RWPE2 (cell line): ENCODE measurements at places on chromosomes 5 and 9.

GRCh38 chr5:53367727-53368126 is 112.7 kb upstream of the FST start:
- DNase-seq, result no peak

- DNase-seq, result no peak
These were observed 422.4 kb downstream of the CCDC171 start for GRCh38 chr9:15975101-15975778.

- DNase-seq, result no peak
These were observed 154.1 kb upstream of the EFNA5 start for GRCh38 chr5:107824821-107825220.

DNA sequence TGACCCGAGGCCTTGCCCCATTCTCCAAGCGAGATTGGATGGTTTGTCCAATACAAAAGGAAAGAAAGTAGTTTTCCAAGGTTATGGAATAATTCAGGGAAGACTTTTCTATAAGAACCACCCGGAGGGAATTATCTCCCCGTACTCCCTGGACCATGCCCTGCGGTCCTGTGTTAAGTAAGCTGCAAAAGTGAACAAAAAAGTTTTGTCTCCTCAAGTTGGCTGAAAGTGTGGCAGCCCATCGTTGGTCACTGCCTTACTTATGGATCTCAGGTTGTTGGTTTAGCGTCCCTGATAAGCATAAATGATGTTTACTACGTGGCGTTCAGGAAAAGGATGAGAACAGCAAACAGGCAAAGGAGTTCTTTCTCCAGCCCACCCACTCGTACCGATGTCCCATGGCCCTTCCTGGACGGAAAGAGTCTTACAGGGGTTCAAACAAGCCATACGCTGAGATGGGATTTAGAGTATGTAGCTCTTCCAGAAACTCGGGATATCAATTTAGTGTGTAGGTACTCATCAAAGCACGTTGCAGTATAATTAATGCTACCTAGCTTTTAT is 413 bp upstream of the AUH start:
- DNase-seq, result no peak

DNA sequence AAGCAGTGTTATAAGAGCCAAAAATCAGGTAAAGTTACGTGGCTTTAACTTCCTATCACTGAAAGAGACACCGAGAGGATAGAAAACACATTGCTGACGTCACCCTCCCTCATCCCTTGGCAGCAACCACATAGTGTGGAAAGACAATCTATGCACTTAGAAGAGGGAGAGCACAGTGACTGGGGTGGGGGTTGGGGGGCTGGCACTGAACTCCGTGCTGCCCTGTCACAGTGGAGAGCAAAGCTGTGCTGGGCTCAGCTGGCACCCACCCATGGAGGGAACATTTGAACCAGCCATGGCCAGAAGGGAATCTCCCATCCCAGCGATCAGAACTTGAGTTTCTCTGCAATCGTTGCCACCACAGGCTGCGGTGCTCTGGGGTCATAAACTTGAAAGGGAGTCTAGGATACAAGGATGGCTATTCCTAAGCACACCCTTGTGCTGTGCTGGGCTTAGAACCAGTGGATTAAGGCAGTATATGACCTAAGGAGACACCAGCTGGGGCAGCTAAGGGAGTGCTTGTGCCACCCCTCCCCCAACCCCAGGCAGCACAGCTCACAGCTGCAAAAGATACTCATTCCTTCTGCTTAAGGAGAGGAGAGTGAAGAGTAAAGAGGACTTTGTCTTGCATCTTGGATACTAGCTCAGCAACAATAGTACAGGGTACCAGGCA is 73.4 kb downstream of the KIAA0825 start:
- no peak for DNase-seq

- no peak for DNase-seq
These were observed 203.3 kb downstream of the CWC27 start for GRCh38 chr5:64971990-64972389.

- peak; percentile 34 for DNase-seq
These were observed 210.2 kb downstream of the DAB2IP start for GRCh38 chr9:121861501-121862180.

DNA sequence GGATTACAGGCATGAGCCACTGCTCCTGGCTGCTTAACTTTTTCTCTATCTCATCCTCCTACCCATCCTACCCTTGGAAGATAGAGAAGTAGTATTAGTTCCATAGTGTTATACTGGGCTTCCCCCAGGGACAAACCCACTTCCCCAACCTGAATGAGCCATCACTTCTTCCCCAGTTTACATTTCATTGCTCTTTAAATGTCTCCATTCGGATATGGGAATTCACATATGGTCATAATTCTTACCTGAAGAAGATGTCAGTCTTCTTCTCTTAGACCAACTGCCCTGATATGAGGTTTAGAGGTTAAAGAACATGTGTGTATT is 1.9 kb downstream of the CD274 start:
- no peak for DNase-seq

GRCh38 chr9:136903041-136903554 is 16.8 kb downstream of the TRAF2 start:
- no peak for DNase-seq

DNA sequence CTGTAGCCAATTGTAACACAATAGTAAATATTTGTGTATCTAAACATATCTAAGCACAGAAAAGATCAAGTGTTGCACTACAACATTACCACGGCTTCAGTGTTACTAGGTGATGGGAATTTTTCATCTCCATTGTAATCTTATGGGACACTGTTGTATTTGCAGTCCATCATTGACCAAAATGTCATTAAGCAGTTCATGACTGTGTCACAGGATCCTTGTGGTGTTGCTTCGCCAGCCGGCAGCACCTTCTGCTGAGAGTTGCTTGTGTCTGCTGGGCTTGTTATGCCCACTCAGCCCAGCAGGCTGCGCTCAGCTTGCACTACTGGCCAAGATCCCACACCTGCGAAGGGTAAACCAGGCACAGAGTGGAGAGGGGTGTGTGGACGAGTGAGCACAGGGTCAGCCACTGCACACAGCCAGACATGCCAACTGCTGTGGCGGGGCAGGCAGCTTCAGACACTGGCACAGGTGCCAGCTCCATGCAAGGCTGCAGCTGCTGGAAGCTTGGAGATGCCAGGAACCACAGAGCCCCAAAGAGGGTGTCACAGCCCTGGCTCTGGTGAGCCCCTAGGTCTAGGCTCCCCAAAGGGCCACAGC is 273.7 kb downstream of the CETN3 start:
- DNase-seq, result no peak

GRCh38 chr9:129184219-129184524 is 6.1 kb upstream of the IER5L start:
- no peak for DNase-seq

- DNase-seq, result peak; percentile 79
These were observed 487 bp upstream of the EBF1 start for GRCh38 chr5:159100025-159100781.

DNA sequence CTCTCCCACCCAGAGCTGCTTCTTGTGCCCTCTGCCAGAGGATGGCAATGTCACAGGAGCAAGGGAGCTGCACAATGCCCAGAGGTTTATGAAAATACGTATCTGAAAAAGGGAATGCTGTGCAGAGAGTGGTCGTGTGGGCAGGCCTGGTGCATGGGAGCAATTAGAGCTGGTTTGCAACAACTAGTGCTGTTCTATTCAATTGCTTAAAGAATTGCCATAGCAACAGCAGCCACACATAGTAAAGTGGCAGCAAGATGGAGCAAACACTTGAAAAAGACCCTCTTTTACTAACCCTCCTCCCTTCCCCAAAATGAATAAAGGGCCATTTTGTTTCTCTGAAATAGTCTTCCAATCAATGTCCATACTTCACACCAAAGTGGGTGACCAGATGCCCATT is 166.3 kb downstream of the CRB2 start:
- no peak for DNase-seq

DNA sequence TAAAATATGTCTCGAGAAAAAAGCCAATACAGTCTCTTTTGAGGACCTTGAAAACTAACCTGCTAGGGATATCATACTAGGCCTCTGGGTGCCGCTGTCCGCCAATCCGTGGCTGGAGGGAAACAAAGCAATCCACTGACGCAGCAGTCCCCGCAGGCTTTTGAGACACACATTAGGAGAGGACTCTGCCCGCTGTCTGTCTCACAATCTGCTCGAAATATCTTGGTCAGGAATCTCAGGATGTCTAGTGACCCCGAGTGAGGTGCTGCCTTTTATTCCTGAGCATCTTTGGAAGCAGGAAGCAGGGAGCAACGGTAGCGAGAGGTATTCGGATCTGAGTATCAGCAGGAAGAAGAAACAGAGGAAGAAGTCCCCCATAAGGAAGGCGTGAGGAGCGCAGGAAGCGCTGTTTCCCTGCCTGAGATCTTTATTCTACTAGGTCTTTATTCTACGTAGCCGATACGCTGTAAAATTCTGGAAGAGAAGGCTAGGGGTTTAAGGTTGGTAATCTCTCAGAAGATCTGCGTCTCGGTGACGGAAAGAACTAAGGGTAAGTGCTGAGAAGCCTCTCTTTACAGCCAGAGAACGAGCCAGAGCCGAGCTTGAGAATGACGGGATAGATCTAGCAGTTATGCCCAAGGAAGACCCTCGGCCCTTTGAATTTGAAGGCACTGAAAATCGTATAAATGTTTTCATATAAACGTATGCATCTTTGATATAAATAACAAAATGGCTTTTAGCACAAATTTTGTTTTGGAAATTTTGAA is 4.0 kb upstream of the PCDHGA1 start:
- no peak for DNase-seq

DNA sequence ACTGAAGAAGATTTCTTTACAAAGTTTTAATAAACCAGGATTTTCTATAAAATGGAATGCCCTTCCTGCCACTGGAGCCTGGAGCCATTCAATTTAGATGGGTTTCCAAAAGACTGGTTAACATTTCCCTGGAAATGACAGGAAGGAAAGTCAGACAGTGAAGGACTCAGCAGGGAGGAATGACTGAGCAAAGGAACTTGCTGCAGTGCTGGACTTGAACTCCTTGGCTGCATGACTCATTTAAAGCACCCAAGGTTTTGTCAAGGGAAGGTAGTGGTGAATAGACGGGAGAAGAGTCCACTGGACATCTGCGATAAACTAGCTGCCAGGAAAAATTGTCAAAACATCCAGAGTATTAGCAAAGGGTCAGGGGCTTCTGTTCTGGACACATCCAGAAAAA is 163.8 kb upstream of the SLC28A3 start:
- DNase-seq, result no peak

GRCh38 chr5:82717738-82718137 is 359.5 kb downstream of the TMEM167A start:
- DNase-seq, result no peak

- no peak for DNase-seq
These were observed 82.1 kb downstream of the C9orf152 start for GRCh38 chr9:110125763-110126351.

DNA sequence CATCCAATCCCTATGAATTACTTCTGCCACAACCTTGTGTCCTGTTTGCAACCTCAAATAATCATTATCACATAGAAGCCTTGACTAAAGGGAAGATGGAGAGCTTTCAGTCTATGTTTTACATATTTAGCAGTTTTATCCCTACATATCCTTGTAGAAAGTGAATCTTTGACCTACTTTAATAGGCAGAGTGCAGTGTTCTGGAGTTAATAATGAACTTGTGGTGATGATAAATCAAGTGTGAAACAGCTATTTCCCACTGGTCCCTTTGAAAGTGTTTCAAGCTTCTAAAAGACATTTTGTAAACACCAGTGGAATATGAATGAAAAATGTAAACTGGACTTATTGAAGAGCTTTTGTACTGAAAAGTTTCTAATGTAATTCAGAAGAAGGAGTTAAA is 406.7 kb downstream of the GABRG2 start:
- no peak for DNase-seq

DNA sequence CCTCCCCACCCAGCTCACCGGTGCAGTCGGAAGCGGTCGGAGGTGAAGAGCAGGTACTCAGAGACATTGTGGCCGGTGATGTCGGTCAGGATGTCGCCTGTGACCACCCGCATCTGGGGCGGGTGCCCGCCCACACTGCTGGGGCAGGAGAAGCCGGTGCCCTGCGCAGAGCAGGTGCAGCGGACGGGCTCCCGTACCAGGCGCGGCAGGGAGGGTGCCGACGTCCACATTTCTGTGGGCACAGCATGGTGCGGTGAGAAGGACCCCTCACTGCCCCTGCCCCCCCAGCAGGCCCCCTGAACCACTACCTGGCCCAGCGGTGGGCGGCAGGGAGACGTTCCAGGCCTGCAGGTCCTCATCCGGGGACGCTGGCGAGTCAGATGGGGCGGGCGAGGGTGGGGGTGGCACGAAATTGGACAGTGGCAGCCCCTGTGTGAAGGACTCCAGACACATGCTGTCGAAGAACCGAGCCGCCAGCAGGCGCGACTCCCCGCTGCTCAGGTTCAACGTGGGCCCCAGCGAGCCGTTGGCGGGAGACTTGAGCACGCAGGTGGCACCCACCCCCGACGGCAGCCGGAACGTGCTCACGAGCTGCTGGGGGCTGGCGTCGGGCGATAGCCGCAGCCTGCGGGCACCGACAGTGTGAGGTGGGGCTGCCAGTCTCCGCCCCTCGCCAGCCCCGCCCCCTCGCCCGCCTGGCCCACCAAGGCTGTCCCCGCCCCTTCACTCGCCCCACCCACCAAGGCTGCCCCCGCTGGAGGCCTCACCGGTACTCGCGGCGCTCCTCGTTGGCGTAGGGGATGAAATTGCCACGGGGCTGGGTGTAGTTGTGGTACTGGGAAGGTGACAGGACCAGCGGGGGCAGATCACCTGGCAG is 15.1 kb downstream of the ABCA2 start:
- no peak for DNase-seq

- no peak for DNase-seq
These were observed 29.2 kb downstream of the NSUN2 start for GRCh38 chr5:6603643-6604042.

DNA sequence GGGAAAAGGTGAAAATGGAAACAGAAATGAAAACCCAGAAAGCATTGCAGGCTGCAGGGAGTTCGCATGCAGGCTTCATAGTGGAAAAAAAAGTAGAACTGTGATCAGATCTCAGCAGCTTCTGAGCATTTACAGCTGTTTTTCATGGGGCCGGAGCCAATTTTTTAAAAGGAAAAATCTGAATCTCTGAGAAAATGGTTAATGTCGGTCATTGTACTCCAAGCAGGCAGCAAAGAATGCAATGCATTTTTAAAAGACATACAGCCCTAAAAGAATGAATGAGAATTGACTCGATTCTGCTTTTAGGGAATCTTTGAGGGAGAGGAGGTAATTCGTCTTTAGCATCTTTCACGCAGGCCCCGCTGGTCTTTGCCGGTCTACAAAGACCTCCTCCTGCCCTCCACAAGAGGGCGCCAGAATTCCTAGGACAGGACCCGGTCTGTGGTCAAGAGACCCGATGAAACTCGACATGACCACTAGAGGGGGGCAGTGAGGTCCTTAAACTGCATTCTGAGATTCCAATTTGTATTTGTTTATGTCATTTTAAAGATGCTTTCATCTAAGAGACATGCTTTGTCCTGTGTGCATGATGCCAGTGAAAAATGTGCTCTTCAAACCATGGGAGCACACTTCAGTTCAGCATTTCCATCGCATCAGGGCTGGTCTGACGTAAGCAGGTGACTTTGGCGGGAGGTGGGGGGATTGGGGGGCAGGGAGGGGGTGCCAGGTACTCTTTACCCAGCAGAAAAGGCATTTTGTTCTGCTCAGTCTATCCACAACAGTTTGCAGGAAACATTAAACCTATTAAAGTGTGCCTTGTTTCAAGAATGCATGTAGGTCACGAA is 43.7 kb upstream of the TMEM252 start:
- DNase-seq, result peak; percentile 76

- peak; percentile 95 for DNase-seq
These were observed 66.8 kb upstream of the ITGA2 start for GRCh38 chr5:52922384-52922783.
